ENCODE measurements at places on chromosomes 1 and 21.
A peak's percentile ranks its signal among the peaks of the same experiment; 100 is the strongest.

DNA sequence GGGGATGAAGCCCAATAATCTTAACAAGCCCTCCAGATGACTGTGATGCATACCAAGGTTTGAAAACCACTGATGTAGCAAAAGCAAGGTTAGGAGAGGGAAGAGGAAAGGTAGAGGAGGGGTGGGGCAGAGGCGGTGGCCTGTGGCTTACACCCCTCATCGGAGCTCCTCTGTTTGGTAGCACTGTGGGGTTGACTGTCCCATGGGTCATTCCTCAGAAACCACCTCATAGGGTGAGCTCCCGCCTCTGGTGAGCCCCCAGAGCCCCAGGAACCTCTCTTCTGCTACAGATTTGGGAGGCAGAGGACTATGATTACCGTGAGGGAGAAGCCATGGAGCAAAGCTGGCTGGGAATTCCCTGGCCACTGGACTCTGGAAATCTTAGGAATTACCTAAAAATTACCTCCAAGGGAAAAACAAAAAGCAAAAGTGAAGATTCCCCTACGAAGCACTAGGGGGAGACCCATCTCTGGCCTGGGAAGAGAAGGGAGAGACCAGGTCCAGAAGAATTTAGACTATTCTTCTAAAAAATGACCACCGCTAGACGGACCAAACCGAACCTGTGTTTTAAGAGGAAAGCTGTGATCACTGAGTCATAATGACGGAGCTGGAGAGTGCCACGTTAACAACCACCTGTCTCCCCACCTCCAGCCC is 1.5 kb upstream of the RASSF5 start:
- no peak for DNase-seq

- peak; percentile 57 for DNase-seq
These were observed 179.4 kb downstream of the HIVEP3 start for GRCh38 chr1:41739061-41739955.

DNA sequence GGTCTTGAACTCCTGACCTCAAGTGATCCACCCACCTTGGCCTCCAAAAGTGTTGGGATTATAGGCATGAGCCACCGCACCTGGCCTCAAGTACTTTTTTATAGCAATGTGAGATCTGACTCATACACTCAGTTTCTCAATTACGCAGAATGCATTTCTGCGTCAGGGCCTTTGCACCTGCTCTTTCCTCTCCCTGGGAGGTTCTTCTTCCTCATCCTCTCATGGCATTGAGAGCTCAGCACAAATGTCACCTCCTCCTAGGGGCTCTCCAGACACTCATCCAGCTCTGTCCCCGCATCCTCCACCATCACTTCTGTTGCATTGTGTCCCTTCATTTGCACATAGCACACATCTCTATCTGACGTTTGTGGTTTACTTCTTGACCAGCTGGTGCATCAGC is 418.8 kb downstream of the PTPRU start:
- DNase-seq: no peak

DNA sequence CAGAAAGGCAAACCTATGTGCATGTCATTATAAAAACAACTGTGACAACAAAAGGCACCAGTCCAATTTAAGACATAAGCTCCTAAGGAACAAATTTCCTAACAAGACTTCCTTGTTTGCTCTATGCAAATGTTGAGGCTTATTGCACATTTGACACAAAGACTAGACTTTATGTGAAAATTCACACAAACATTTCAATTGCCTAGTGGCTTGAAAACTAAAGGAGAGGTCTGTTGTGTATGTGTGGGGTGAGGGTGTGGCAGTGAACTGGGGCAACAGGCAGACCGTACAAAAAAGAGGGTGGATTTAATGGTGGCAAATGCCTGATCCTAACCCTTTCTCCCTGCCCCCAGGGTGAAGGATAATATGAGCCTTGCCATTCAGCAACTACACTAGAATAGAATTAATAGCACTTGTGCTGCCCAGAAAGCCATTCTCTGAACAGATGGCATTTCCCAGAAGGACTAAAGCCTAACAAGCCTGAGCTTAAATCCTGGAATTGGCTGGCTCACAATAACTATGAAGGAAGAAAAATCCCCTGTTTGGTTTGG is 73.9 kb downstream of the GLUL start:
- DNase-seq: no peak

DNA sequence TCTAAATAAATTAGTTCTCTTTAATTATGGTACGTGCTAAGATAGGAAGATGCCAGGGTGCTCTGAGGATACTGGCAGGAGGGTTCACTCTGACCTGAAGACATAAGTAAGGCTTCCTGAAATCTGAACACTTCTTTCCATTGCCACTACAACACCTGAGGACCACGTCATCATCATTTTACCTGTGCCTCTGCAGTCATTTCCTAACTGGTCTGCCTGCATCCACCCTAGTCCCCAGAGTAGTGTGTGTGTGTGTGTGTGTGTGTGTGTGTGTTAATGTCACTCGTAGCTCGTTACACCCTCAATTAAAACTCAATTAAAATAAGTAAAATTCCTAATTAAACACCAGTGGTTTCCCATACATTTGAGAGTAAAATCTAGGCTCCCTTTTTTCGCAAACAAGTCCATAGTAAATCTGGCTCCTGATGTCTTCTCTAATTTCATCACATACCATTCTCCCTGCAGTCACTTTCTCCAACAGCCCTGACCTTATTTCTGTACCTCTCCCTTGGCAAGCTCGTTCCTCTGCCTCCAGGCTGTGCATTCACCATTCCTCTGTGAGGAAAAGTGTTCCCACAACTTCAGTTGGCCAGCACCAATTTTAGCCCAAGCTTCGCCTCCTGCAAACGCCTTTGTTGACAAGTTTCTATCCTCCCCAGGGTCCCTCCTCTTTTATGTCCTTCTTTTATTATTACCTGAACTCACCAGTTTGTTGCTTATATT is 8.7 kb downstream of the IL12RB2 start:
- no peak for DNase-seq

GRCh38 chr1:209386156-209386555 is 197.4 kb upstream of the CAMK1G start:
- DNase-seq: no peak
